Stimulated activated CD4-positive, alpha-beta T cell treated with anti-CD3 and anti-CD28 coated beads, Interleukin-1b, Interleukin-23, amount 100 ng/mL, for 48 hours (primary cell): ENCODE measurements at places on chromosomes 3 and 15.

DNA sequence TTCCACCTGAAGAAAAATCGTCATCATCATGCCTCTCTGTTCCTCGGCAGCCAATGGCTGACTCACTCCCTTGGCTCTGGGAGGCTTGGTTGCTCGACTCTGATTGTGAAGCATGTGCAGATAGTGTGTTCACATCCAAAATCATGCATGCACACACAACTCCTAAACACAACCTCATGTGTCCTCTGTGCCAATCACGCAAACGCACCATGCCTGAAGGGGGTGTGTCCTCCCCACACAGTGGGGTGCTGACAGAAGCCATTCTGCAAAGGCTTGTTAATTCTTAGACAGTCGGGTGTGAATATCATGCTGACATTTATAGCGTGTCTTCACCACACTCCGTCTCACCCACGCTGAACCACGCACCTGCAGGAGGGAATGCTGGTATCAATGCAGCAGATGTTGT lies 11.4 kb upstream of the CCDC174 start:
- no peak for DNase-seq

DNA sequence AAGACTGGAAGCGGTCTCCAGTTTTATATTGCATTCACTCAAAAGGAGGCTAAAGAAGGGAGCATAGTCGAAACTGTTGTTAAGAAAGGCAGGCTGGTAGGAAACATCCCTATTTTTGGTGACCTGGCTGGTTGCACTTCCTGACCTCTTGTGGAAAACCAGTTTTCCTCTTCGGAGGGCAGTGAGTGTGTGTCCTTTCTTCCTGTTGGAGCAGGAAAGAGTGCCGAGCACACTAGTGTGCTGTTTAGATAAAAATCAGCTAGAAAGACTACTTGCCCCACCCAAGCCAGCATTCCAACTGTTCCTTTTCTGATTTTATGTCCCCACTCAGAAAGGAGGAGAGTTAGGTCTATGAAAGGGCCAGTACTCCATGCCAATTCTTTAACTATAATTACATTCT lies 65.1 kb upstream of the CCR4 start:
- DNase-seq: no peak

GRCh38 chr3:31777092-31777491 lies 204.0 kb downstream of the OSBPL10 start:
- no peak for DNase-seq

DNA sequence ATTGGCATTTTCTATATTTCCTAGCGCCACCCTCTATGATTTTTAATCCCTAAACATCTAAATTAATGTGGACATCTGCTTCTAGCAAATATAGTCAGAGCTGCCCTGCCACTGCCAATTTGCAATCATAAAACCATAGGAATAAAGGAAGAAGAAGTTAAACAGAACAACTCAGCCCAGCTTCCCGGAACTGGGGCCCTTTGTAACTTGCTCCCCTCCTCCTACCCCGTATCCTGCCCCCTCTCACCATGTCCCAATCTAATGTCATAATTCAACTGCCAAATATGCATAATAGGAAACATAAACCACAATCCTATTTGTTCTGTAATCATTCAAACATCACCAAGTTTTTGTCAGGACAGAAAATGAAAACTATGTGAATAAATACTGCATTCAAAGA lies 74.4 kb upstream of the ACP3 start:
- no peak for DNase-seq

DNA sequence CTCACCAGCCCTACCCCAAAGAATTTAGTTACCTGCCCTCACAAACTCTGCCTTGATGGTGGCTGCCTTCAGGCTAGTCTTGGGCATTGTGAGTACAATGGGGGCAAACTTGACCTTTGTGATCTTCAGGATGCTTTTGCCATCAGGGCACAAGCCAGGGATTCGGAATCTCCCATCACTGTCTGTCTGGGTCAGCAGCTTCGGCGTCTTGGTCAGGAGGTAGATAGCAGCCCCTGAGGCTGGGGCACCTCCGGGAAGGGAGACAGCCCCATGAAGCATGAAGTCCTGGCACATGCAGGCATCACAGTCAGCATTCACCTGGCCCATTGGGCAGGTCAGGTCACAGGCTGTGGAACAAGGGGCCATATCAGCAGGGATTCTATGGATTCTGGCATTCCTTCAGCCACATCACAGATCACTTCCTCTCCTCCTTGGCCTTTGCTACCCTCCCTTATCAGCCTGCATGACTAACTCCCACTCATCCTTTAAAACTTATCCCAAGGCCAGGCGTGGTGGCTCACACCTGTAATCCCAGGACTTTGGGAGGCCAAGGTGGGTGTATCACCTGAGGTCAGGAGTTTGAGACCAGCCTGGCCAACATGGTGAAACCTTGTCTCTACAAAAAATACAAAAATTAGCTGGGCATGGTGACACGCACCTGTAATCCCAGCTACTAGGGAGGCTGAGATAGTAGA lies 6.9 kb downstream of the CILP start:
- no peak for DNase-seq

DNA sequence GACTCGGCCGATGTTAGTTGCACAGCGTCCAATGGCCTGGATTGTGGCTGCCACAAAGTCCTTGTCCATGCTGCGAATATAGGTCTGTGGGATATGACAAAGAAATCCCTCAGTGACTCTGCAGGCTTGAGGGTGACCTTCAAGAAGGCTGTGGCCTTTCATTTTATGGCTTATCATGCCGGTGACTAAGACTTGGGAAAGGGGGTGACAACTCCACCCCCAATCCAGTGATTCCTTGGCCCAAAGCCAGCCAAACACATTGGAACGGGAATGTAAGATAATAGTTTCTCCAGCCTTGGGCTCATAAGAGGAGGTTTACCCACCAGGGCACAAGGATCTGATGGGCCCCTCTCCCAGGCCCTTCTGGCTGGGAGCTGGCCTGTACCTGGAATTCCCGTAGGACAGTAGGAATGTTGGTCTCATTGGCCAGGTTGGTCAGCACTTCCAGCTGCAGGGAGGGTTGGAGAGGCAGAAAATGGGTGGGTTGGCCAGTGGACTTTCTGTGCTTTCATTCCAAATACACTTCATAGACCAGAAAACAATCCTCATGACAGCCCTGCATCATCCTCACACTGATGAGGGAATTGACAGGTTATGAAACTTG lies 30.7 kb upstream of the CPEB1 start:
- DNase-seq: no peak

GRCh38 chr3:117628823-117629291 lies 919.3 kb downstream of the TUSC7 start:
- no peak for DNase-seq

DNA sequence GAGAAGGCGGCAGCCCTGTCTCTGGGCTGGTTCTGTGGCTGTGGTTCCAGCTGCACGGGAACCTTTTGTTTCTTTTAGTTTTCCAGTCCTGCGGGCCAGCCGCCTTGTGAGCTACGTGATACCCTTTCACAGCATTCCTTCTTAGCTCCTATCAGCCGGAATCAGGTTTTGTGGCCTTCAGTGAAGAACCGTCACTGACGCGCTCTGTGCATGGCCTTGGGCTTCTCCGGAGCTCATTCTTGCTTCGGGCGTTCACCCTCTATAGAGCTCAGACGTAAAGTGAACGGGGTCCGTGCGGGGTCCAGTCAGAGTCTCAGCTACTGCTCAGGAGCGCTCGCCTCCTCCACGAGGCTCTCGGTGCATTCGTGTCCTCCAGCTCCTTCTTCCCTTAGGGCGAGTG lies 166.7 kb downstream of the FAM43A start:
- no peak for DNase-seq

GRCh38 chr3:10732292-10732691 lies 83.7 kb upstream of the SLC6A11 start:
- no peak for DNase-seq

GRCh38 chr3:186642014-186642413 lies 1.8 kb downstream of the FETUB start:
- peak; percentile 6 for DNase-seq

DNA sequence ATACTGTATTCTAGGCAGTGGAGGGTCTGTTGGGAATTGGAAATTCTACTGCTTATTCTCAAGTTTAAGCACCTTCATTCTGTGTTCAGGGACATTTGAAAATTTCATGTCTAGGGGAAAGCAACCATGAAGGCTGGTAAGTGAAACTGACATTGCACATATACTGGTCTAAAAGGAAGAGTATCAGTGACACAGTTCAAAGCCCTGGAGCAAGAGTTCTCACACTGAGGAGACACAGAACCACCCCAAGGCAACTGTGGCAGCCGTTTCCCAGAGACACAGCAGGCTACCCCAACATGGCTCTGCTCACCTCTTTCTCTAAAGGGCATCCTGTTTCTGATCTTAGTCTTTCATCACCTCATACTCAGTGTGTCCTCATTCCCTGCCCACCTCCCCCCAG lies 67.5 kb downstream of the KCNMB2 start:
- no peak for DNase-seq

- DNase-seq: no peak
Measured at GRCh38 chr15:86879250-86880229, 799.9 kb downstream of the AGBL1 start.

GRCh38 chr3:155906900-155907299 lies 36.5 kb downstream of the GMPS start:
- no peak for DNase-seq

DNA sequence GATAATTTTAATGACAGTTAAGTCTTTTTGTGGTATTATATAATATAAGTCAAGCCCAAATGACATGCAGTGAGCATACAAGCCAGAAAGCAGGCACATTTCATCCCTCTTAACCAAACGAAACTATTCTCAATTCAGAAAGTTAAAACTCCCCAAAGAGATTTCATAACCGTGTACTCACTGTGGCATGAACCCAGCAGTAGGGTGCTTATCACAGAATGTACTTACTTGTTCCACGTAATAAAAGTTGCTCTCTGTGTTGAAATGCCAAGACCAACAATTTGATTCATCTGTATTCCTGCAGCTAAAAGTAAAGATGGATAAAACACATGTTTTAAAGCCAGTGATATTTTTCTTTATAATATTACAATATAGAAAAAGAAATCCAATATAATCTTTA lies 12.1 kb downstream of the GK5 start:
- DNase-seq: no peak

DNA sequence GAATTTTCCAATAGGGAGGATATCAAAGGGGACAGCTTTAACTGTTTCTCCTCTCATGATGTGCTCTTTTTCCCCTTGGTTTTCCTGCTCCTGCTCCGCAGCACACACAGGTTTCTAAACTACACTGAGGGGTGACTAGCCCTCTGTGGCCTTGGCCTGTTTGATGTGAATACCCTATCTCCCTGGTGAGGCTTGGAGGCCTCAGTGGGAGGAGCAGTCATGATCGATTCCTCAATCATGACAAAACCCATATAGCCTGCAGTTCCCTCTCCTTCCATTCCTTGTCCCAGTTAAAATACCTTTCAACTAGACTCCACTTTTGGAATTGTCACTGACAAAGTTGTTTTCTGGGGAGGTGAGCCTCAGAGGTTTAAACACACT lies 24.0 kb upstream of the USP3 start:
- no peak for DNase-seq

DNA sequence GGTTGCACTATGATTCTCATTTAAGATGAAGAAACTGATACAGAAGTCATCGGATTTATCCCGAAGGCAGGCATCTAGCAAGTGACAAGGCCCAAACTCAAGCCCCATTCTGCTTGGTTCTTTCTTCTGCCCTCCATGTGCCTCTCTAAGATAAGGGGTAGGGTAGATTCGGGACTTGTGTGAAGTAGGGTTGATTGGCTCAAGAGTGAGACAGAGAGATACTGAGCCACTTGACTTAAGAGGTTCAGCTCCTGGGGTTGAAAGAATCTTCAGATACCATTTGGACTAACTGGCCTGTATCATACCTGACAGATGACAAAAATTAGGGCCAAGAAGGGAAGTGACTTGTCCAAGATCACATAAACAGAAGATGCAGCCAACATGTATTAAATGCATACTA lies 891 bp downstream of the RFT1 start:
- no peak for DNase-seq

GRCh38 chr3:177711637-177712036 lies 514.4 kb upstream of the TBL1XR1 start:
- DNase-seq: no peak

- DNase-seq: no peak
Measured at GRCh38 chr3:115693868-115694267, 70.6 kb downstream of the GAP43 start.

DNA sequence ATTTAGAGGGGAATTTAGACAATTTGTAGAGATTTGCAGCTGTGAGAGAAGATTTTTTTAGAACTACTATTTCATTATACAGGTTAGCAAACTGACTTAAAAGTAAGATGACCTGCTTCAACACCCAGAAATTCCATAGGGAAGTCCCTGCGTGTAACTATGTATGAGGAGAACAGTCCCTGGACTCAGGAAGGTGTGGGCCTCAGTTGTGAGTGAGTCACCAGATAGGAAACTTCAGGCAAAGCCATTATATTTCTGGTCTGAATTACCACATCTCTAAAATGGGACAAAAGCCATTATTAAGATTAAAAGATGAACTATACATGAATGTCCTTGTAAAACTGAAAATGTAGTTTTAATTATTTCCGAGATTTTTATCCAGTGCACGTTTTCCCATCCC lies 488.3 kb upstream of the GOLIM4 start:
- DNase-seq: no peak

GRCh38 chr3:126216416-126216815 lies 36.0 kb upstream of the ALDH1L1 start:
- DNase-seq: no peak

GRCh38 chr15:26298659-26299170 lies 435.6 kb upstream of the ATP10A start:
- DNase-seq: no peak

- DNase-seq: no peak
Measured at GRCh38 chr3:24663406-24663805, 168.8 kb upstream of the THRB start.

DNA sequence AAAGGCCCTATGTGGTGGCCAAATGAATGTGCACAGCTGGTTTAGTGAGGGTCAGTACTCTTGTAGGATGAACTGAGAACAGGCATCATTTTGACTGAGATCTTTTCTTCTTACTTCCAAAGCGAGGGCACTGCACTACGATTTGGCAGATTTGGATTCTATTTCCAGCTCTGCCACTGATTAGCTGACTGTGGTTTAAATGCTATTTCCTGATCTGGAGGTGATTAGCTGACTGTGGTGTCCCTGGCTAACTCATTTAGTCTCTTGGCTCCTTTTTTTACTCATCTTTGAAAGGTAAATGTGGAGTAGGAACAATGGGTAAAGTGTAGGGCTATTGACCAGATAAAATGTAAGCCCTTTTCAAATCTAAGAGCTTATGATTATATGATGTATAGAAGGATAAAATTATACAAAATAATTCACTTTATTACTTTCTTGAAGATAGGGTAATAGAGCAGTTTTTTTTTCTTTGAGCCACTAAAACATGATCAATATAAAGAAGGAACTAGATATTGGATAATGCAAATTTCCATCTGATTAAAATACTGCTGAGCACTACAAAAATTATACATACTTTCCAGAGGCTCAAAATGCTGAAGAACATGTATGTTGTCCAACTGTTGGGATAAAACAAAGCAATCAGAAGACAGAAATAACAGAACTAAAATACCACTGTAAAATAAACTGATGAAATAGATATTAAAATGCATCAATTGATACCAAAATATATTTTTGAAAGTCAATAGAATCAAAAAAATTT lies 39.7 kb upstream of the PLOD2 start:
- no peak for DNase-seq
